Transverse colon (tissue), 4 donors: ENCODE measurements at places on chromosomes 11 and 22.

GRCh38 chr11:8987446-8987845 is 16.4 kb downstream of the NRIP3 start:
- no peaks in the 10 kb centered on the region for H3K4me1 ChIP-seq
- no peaks in the 10 kb centered on the region for H3K27me3 ChIP-seq
- H3K36me3 ChIP-seq, result no peaks in the 10 kb centered on the region

- no peaks in the 10 kb centered on the region for H3K36me3 ChIP-seq
- no peak for DNase-seq
- H3K4me1 ChIP-seq, result no peaks in the 10 kb centered on the region
- no peak overlapping the region for H3K27ac ChIP-seq
- no peaks in the 10 kb centered on the region for H3K27me3 ChIP-seq
- H3K4me3 ChIP-seq, result no peak overlapping the region
Measured at GRCh38 chr11:78825591-78826020, 250.9 kb upstream of the NARS2 start.

DNA sequence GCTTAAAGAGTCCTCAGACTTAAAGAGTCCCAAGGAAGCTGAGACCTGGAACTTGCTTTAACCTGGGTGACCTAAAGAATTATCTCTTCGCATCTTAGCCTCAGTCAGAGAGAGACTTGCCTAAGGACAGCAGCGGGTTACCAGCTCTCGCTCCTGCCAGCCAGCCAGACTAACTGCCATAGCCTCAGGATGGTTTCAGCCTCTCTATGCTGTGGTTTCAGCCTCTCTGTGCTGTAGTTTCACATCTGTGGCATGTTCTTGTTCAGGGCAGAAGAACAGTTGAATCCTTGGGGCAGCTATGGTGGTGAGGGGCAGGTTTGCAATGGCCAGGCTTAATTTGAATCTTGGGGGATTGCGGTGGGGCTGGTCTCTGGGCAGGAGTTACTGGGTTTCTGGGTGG is 2.3 kb downstream of the FRMD8 start:
- H3K36me3 ChIP-seq, result no peaks in the 10 kb centered on the region
- no peak for DNase-seq
- no peaks in the 10 kb centered on the region for H3K27me3 ChIP-seq
- H3K27ac ChIP-seq, result no peak overlapping the region

DNA sequence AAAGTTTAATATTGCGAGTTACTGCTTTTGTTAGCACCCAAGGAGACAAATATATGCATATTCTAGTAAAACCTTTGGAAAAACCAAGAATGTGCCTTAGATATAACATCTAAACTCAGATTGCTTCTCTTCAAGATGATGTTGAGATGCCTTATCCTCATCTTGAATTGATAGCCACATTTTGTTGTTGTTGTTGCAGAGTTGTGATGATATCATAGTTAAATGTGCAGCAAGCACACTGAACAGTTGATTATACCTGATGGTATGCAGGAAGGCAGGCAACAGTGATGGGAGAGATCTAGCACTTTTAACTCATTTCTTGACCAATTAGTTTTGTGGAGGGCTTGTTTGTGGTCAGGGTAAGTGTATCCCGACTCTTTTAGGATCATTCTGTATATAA is 48.0 kb downstream of the KDM2A start:
- no peak overlapping the region for H3K27ac ChIP-seq
- no peak for DNase-seq
- H3K4me3 ChIP-seq, result no peak overlapping the region
- peaks cover 15% of the 10 kb centered on the region for H3K4me1 ChIP-seq
- no peaks in the 10 kb centered on the region for H3K27me3 ChIP-seq

DNA sequence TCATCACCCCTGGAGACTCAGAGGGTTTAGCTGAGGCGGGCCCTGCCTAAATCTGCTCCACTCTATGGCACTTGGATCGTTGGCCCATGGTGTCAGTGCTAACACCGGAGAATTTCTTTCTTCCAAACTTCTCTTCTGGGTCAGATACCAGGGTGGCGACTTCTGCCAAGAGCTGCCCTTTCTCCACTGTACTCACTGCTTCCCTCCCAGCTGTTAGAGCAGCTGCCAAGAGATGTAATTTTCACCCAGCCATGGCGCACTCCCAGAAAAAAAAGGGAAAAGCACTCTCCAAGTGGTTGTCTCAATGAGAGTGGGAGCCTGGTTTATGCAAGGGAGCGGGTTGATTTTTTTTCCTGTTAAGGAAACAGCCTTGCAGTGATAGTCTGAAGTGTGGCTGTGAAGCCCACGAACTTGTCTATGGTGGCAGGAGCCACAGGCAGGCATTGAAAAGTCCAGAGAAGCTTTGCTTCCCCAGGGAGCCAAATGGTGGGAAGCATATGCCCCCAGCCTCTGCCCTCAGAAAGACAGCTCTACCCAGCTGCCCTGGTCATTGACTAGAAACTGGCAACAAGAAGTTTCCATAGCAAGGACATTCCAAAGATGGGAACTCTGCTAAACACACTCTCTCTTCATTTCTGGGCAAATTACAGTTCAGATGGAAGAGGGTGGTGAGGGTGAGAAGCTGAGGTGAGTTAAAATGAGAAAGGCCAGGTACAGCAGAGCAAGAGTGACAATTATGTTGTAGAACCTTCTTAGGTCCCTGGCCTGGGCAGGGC is 10.7 kb downstream of the PCSK7 start:
- H3K4me3 ChIP-seq, result no peak overlapping the region
- H3K27ac ChIP-seq, result peak overlapping the region; percentile 90
- DNase-seq, result peak; percentile 21
- H3K36me3 ChIP-seq, result peaks cover 18% of the 10 kb centered on the region
- no peaks in the 10 kb centered on the region for H3K27me3 ChIP-seq
- H3K4me1 ChIP-seq, result peaks cover 70% of the 10 kb centered on the region

GRCh38 chr11:38791346-38791961 is 2193.4 kb upstream of the RAG2 start:
- no peaks in the 10 kb centered on the region for H3K4me1 ChIP-seq
- H3K27me3 ChIP-seq, result no peaks in the 10 kb centered on the region
- no peak for DNase-seq

DNA sequence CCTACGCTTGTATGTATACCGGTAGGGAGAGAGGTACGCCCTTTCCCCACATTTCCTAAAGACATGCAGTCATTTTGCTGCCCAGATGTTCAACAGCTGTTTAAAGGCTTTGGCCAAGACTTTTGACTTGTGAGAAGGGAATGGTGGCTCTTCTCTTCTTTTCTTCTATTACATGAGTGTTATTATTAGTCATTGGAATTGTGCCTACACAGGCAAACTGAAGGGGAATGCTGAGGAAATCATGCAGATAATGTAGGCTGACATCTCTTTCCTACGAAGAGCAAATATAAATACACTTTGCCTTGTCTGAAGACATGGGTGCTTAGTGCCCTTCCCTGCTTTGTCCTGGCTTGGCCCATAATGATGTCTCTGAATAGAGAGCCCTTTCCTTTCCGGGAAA is 194.3 kb upstream of the NARS2 start:
- H3K4me1 ChIP-seq, result no peaks in the 10 kb centered on the region
- no peak overlapping the region for H3K4me3 ChIP-seq
- DNase-seq, result no peak
- H3K27me3 ChIP-seq, result no peaks in the 10 kb centered on the region

- no peaks in the 10 kb centered on the region for H3K36me3 ChIP-seq
- no peaks in the 10 kb centered on the region for H3K4me1 ChIP-seq
- no peak overlapping the region for H3K4me3 ChIP-seq
- H3K27ac ChIP-seq, result no peak overlapping the region
- DNase-seq, result no peak
Measured at GRCh38 chr11:3959015-3959902, 103.8 kb downstream of the STIM1 start.

GRCh38 chr22:44578516-44579230 is 80.6 kb upstream of the RTL6 start:
- no peak overlapping the region for H3K4me3 ChIP-seq
- no peaks in the 10 kb centered on the region for H3K36me3 ChIP-seq
- H3K27me3 ChIP-seq, result no peaks in the 10 kb centered on the region

DNA sequence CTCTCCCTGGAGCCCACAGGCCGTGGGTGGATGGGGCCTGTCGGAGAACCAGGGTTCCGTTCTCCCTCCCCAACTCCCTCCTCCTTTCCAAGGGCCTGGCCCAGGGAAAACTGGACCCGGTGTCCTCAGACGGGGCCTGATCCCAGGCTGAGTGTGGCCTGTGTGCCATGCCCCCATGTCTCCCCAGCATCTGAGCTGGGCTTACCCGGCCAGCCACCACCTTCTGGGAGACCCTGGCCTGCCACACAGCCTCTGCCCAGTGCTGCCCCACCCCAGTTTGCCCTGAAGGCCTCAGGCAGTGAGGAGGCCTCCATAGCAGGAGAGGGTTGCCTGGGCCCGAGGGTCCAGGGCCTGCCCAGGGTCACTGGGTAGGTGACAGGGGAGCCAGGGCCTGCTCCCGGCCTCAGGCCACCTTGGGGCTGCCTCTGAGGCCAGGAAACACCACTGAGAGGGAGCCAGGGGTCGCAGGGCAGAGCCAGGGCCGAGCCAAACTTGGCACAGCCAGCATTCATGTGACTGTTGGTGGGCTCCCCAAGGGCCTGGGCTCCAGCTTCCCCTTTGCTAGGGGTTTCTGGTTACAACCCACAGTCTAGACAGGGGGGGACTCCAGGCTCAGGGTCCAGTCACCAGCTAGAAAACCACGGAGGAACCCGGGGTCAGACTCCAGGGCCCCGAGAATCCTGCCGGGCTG is 590 bp upstream of the IFITM10 start:
- H3K4me1 ChIP-seq, result peaks cover 19% of the 10 kb centered on the region
- peaks cover 15% of the 10 kb centered on the region for H3K36me3 ChIP-seq
- no peak overlapping the region for H3K27ac ChIP-seq

- H3K27me3 ChIP-seq, result peaks cover 16% of the 10 kb centered on the region
- H3K4me1 ChIP-seq, result no peaks in the 10 kb centered on the region
- no peak for DNase-seq
- no peaks in the 10 kb centered on the region for H3K36me3 ChIP-seq
Measured at GRCh38 chr11:129681344-129682114, 134.1 kb upstream of the TMEM45B start.

DNA sequence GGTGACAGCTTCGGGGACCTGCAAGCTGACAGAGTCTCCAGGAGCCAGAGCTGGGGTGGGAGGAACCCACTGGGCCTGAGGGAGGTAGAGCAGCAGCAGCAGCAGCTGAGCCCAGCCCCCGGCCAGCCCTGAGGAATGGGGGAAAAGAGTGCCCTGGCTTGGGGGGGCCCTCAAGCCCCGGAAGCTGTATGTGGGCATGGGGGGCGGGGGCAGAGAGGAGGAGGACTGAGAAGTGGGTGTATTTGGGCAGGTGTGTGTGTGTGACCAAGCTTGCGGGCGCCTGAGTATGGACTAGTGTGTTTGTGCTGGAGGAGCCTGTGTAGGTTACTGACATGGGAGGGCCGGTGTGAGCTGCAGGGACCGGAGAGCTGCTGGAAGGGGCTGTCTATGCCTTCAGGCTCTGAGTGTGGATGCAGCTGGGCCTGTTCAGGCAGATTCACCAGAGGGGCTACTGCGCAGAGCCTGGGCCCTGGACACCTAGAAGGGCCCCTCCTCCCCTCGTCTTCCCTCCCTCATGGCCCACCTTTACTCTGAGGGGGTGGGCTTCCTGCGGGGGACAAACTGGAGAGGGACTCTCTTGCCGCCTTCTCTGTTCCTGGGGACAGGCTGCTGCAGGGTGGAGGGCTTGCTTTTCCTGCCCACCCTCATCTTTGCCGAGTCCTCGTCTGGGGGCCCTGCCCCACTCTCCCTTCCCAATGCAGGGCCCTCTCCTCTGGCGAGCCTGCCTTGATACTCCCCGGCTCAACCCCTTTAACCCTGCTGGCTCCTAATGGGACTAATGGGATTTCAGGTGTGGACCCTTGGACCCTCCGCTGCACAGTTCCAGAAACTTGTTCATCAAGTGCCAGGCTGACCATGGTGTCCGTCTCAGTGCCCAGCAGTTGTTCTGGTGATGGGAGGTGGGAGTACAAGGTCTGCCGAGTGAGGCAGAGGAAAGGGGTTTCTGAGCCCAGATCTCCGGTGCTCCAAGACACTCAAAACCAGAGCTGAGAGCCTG is 28.2 kb downstream of the ST3GAL4 start:
- H3K4me3 ChIP-seq, result no peak overlapping the region
- H3K36me3 ChIP-seq, result no peaks in the 10 kb centered on the region

- H3K4me3 ChIP-seq, result peak within 1 kb of the TSS; percentile 51
- no peak for DNase-seq
- H3K4me1 ChIP-seq, result no peaks in the 10 kb centered on the region
- H3K27me3 ChIP-seq, result peaks cover 70% of the 10 kb centered on the region
- no peak within 1 kb of the TSS for H3K27ac ChIP-seq
Measured at GRCh38 chr22:50600538-50600937, at the start of gene MAPK8IP2. Gene MAPK8IP2 (plus strand): TSS chr22:50600793. CDS start chr22:50600819, 26 bp downstream.

DNA sequence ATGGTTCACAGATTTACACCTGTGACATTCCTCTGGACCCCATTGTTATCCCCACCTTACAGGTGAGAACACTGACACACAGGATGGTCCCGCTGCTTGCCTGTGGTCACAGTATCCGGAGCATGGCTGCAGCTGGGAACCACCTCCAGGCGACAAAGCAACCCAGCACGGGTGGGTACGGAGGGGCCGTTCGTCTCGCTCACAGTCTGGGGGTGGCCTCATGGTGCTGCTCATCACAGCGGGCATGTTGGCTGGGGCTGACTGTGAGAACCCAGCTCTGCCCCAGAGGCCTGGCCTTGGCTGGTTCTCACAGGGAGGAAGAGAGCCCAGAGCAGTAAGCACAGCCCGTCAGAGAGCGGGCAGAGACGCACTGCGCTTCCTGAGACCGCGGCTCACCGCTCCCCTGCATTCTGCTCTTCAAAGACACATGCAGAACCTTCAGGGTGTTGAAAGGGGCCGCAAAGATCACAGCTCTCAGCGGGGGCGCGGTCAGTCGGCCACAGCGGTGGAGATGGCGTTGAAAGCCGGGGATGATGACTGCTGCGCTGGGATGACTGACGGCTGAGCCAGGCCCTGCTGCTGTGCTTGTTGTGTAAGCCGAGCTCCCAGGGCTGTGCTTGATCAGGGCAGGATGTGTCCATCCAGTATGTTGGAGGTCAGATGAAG is 423.0 kb downstream of the BRD1 start:
- H3K4me3 ChIP-seq, result no peak overlapping the region
- H3K36me3 ChIP-seq, result no peaks in the 10 kb centered on the region
- H3K27me3 ChIP-seq, result peaks cover 3% of the 10 kb centered on the region
- no peak overlapping the region for H3K27ac ChIP-seq

DNA sequence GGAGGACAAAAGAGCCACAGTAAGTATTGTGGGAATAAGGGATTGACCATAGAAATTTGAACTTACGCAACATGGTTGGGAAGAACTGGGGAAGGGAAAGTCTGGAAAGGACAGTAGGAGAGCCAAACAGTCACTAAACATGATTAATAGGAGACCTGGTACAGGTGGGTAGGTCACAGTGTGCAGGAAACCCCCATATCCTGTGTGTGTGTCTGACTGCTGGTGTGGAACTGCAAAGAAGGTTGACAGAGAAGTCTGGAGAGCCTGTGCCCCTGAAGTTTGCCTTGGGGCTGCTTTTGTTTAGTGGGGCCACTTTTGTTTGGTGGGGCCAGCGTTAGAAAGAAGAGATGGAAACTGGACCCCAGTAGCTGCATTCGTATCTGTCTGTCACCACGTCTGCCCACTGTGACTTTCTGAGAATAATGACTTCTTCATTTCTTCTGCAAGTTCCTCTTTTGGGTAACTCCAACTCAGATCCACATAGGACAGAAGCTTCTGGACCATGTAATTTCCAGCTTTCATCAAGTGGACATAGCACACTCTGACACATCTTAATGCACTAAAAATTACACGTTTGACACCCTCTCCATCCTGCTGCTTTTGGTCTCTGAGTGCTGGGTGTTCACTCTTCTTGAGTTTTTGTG is 126.8 kb upstream of the RAG2 start:
- H3K4me1 ChIP-seq, result no peaks in the 10 kb centered on the region
- DNase-seq, result no peak
- H3K36me3 ChIP-seq, result no peaks in the 10 kb centered on the region
- H3K27ac ChIP-seq, result no peak overlapping the region
- no peak overlapping the region for H3K4me3 ChIP-seq
